Activated CD4-positive, alpha-beta T cell treated with anti-CD3 and anti-CD28 coated beads, Interleukin-2, Interleukin-4, amounts not matched to agents 100 ng/mL and 50 ng/mL, durations not matched to agents 16 hours and 8 hours (primary cell): ENCODE measurements at places on chromosomes 11 and 22.

GRCh38 chr11:14318581-14318981 is 40.4 kb downstream of the RRAS2 start:
- DNase-seq = no peak

DNA sequence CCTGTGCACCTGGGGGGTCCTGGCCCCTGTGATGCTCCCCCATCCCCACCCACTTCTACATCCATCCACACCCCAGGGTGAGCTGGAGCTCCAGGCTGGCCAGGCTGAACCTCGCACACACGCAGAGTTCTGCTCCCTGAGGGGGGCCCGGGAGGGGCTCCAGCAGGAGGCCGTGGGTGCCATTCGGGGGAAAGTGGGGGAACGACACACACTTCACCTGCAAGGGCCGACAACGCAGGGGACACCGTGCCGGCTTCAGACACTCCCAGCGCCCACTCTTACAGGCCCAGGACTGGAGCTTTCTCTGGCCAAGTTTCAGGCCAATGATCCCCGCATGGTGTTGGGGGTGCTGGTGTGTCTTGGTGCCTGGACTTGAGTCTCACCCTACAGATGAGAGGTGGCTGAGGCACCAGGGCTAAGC is 20.0 kb upstream of the TALDO1 start:
- DNase-seq = no peak

DNA sequence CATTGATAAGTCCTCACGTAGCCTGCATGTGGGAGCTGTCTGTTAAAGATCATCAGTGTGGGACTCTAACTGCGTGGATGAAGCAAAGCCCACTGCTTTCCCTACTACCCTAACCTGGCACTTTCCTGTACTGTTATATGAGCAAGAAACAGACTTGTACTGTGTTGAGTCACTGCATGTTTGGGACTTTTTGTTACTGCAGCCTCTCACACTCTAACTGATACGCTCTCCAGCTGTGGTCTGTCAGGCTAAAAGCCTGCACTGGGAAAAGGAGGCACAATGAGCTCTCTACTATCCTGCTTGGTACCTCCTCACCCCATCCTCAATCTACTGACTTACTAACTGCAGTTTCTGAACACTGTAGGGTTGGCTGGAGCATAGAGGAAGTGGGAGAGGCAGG is 93.7 kb upstream of the PLET1 start:
- DNase-seq = no peak

- DNase-seq = no peak
Measured at GRCh38 chr11:64533501-64533900, 57.5 kb upstream of the SLC22A12 start.

GRCh38 chr11:115238791-115239190 is 265.4 kb downstream of the CADM1 start:
- no peak for DNase-seq

GRCh38 chr11:15613251-15613650 is 498.5 kb downstream of the INSC start:
- DNase-seq = no peak

- DNase-seq = no peak
Measured at GRCh38 chr11:88173956-88174355, 1.3 kb downstream of the RAB38 start.

GRCh38 chr11:61996933-61997332 is 29.5 kb upstream of the FTH1 start:
- DNase-seq = no peak

DNA sequence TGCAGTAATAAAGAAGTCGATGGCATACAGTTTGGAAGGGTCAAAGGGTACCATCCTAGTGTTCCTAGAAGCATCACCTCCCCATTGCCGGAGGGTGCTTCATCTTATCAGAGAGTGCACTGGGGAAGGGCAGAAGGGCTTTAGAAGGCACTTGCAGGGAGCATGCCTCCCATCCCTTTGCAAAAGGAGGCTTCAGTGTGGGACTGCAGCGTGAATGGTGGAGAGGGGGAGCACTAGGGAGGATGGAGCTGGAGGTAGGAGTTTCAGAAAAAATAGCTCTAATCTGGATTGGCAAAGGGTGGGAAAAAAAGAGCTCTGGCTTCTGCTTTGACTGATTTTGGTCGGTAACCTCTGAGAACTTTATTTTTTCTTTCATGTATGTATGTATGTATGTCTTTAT is 5.0 kb downstream of the NTM start:
- DNase-seq = no peak

DNA sequence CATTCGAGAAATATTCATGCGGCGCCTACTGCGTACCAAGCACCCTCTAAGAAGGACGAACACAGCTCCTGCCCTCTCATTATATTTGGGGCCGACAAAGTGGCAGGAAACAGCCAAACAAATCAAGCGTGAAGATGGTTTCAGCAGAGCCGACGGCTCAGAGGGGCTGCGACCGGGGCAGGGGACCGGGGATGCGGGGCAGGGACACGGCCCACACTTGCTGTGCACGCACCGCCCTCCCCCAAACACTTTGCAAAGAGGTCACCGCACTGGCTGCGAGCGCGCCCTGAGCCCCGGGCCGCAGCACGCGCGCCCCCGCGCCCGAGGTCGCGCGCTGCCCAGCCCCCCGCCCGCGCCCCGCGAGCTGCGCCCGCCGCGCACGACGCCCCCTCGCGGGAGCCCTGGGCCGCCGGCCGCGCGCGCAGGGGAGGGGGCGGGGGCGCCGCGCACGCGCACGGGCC is 255 bp upstream of the SYNGR1 start:
- DNase-seq = no peak

DNA sequence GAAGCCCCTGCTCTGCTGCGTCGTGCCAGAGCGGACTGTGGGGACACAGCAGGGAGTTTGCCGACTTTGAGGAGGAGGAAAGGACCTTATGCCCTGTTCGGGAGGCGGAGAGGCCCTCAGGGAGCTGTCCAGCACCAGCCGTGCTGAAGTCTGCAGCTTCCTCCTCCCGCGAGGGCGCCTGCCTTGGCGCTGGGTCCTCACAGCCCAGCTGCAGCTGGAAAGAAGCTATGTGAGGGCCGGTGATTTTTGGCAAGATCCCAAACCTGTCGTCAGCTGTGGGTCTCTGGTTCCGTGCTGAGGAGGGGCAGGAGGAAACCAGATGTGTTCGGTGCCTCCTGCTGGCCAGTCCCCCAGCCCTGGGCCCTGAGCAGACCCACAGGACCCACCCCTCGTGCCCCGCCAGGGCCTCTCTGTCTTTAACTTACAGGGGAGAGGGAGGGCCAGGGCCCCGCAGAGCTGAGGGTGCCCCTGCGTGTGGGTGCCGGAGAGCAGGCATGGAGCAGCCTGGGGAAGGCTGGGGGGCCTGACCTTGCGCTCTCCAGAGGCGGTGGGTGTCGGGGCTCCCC is 12.0 kb downstream of the BRSK2 start:
- peak; percentile 35 for DNase-seq

GRCh38 chr22:40605761-40606160 is 30.8 kb downstream of the MRTFA start:
- no peak for DNase-seq

- DNase-seq = no peak
Measured at GRCh38 chr11:108588287-108588686, 5.3 kb downstream of the EXPH5 start.

GRCh38 chr11:47711816-47712215 is 3.4 kb downstream of the AGBL2 start:
- DNase-seq = no peak

- DNase-seq = peak; percentile 74
Measured at GRCh38 chr11:2428322-2428795, 16.0 kb downstream of the TRPM5 start.

DNA sequence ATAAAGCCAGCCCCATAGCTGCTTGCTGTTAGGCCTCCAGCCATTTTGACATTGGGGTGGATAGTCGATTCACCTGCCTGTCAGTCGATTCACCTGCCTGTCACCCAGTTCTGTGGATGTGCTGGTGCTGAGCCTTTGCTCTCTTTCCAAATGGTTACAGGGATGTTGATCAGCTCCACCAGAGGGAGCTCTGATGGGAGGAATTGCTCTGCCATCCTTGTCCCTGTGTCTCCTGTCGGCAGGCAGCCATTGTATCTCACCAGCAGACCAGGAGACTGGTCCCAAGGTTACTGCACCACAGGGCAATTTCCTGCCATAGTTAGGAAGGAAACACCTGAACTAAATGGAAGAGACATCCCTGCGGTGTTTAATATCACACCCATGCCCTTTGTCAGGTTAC is 6.1 kb downstream of the MPEG1 start:
- DNase-seq = peak; percentile 16

GRCh38 chr11:47867823-47868222 is 19.7 kb upstream of the NUP160 start:
- no peak for DNase-seq

GRCh38 chr11:65047581-65048422 is 6.8 kb downstream of the SAC3D1 start:
- no peak for DNase-seq

DNA sequence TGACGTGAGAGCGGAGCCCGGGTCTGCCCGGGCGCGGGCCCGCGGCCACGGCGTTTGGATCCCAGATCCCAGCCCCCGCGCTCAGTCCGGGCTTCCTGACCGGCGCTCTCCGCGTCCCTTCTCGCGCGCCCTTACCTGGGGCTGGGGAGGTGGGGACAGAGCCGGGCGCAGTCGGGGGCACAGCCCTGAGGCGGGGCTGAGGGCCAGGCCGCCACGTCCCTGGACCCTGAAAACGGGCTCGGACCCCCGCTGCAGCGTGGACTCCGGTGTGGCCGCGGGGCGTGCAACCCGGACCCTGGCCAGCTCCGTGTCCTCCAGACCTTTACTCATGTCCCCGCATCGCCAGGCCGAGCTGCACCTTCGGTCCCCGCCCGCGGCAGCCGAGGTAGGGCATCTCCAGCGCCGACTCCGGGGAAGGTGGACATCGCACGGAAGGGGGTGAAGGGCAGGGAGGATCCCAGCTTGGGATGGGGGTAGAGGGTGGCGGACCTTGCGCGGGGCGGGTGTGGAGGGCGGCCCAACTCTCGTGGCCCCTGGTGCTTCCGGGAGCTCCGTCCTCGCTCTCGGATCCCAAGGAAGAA is 9.9 kb upstream of the AIFM3 start:
- no peak for DNase-seq

DNA sequence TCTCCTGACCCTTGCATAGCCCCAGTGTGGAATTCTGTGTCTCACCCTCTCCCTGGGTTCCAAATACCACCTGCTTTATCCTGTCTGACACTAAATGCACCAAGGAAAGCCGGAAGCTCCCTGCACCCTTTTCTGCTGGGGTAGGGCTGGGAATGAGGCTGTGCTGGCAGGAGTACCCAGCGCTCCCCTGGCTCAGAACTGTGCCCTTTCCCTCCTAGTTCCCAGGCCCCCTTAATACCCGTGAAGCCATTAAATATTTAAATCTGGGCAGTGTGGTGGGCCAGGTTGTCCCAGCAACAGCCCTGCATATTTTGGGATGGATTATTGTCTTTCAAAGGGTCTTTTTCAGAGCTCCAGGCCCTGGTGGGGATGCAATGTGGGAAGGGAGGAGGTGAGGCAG is 63.0 kb downstream of the TP53I11 start:
- no peak for DNase-seq

DNA sequence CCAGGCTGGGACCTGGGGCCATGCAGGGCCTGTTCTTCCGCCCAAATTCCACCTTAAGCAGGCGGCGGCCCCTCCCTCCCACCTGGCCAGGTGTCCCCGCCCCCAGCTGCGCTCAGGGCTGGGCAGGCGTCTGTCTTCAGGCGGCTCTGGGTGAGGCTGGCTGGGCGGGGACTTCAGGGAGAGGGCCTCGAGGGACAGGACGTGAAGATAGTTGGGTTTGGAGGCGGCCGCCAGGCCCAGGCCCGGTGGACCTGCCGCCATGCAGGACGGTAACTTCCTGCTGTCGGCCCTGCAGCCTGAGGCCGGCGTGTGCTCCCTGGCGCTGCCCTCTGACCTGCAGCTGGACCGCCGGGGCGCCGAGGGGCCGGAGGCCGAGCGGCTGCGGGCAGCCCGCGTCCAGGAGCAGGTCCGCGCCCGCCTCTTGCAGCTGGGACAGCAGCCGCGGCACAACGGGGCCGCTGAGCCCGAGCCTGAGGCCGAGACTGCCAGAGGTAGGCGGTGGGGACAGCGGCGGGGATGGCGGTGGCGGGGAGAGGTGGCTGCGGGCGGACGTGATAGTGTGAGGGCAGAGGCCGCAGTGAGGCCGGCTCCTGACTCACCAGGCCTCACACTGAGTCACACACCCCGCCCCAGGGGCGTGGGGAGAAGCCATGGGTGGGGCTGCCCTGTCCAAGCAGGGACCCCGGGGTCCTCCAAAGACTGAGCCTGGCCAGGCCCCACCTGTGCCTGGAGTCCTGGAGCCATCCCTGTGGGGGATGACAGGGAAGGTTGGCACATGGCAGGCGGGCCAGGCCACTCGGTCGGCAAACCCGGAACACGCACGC is at the start of gene PKP3:
PKP3 (plus strand) TSS at position 176 of the 824 bp plus-strand sequence; CDS start at position 260, 84 bp downstream.
- no peak for DNase-seq

GRCh38 chr11:63920126-63920938 is 3.4 kb upstream of the RCOR2 start:
- DNase-seq = no peak

GRCh38 chr11:119206511-119207414 is 624 bp downstream of the CBL start:
- DNase-seq = peak; percentile 41

GRCh38 chr22:38613588-38613987 is 42.6 kb downstream of the FAM227A start:
- peak; percentile 14 for DNase-seq
